ENCODE measurements at places on chromosomes 6 and 20.

GRCh38 chr6:130766239-130767144 is 60.7 kb upstream of the SMLR1 start:
- no peak for DNase-seq

DNA sequence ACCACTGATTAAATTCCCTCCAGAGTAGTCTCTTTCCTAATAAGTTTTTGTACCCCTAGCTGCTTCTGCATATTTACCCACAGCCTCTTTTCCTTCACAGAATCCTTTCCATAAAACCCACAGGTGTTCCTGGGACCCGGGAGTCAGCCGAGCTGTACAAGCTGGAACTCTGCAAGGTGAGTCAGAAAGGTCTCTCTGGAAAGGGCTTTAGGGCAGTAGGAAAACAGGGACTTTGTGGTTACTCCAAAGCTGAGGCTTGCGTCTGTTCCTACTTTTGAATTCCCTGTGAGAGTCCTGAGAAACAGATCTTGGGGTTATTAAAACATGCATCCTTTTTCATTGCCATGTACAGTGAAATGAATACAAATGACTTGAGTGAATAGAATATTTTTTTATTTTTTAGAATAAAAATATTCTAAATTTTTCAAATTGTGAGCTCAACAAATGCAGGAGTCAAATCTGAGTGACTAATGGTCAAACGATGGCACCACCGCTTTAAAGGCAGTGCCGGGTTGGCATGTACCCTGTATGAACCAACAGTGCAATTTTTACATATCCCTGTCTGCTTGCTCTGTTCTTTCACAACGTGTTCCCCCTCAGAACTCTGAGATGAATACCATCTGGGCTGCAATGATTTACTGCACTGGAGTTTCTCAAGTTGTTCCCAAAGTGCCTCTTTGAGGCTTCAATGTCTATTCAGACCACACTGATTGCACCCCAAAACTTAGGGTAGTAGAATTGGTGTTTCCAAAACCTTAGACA is 78.4 kb downstream of the GFRAL start:
- DNase-seq = no peak

- no peak for DNase-seq
Observed at GRCh38 chr20:16438100-16438499, 135.1 kb downstream of the KIF16B start.

GRCh38 chr20:45372646-45373352 is 5.3 kb downstream of the TP53TG5 start:
- no peak for DNase-seq

GRCh38 chr20:10761786-10762185 is 88.0 kb upstream of the JAG1 start:
- DNase-seq = no peak

GRCh38 chr6:829656-830055 is 136.7 kb upstream of the EXOC2 start:
- DNase-seq = no peak

- DNase-seq = no peak
Observed at GRCh38 chr6:53761036-53761435, 33.8 kb upstream of the LRRC1 start.

GRCh38 chr6:119610265-119610664 is 260.7 kb upstream of the MAN1A1 start:
- DNase-seq = no peak

DNA sequence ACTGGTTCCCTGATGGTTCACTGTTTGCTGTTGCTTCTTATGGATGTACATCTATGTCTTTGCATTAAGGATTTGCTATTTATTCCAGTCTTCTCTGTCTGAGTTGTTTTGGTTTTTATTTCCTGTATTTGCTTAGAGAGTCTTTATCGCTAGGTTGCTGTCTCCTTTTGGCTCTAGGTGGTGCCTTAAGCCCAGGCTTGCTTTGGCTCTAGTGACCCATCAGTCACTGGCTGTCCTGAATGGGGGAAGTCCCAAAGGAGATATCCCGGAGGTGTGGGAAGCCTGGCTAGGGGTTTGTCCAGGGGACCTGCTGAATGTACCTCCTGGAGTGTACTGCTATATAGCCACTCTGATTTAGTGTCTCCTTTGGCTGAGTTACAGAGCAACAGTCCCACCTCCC is 53.4 kb downstream of the MCHR2 start:
- no peak for DNase-seq

- no peak for DNase-seq
Observed at GRCh38 chr6:155648301-155648700, 192.7 kb upstream of the NOX3 start.

- no peak for DNase-seq
Observed at GRCh38 chr20:62998449-62998848, 8.3 kb downstream of the BHLHE23 start.

DNA sequence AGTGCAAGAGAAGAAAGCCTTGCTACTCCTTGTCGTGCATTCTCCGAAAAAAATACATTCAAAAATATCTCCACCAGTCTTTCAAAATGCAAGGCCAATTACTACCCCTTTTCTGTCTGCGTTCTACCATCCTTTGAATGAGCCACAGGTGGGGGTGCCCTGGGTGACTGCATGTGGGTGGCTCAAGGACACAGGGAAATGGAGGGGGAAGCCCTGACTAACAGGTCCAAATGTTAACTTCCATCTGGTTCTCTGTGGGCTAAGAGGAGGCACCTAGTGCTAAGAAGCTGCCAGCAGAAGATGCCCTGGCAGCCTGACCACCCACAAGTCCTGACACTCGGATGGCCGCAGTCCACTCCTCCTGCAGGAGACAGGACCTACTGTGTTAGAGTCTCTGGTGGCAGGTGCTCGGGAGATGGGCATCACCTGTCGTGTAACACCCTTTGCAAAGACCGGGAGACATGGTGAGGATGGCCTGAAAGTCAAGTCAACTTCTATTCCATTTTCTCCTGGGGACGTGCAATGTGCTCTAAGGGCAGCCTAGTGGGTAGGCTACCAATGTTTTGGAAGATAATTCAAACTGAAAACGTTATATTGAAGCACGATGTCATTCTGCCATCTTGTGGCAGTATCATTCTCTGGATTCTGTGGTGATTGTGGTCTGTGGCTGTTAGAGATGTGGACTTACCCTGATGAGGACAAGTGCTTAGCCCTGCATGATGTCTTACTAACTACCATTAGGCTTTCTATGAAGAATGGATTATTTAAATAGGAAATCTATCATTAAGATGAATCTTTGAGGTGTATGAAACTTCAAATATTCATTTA is 27.4 kb upstream of the IGF2R start:
- DNase-seq = no peak

- DNase-seq = no peak
Observed at GRCh38 chr6:73727114-73727513, 31.1 kb downstream of the CD109 start.

GRCh38 chr6:32288426-32288825 is 64.6 kb upstream of the NOTCH4 start:
- no peak for DNase-seq

- DNase-seq = no peak
Observed at GRCh38 chr6:136812174-136812573, 10.2 kb upstream of the PEX7 start.

- DNase-seq = no peak
Observed at GRCh38 chr6:36201612-36202011, 5.1 kb downstream of the BRPF3 start.

DNA sequence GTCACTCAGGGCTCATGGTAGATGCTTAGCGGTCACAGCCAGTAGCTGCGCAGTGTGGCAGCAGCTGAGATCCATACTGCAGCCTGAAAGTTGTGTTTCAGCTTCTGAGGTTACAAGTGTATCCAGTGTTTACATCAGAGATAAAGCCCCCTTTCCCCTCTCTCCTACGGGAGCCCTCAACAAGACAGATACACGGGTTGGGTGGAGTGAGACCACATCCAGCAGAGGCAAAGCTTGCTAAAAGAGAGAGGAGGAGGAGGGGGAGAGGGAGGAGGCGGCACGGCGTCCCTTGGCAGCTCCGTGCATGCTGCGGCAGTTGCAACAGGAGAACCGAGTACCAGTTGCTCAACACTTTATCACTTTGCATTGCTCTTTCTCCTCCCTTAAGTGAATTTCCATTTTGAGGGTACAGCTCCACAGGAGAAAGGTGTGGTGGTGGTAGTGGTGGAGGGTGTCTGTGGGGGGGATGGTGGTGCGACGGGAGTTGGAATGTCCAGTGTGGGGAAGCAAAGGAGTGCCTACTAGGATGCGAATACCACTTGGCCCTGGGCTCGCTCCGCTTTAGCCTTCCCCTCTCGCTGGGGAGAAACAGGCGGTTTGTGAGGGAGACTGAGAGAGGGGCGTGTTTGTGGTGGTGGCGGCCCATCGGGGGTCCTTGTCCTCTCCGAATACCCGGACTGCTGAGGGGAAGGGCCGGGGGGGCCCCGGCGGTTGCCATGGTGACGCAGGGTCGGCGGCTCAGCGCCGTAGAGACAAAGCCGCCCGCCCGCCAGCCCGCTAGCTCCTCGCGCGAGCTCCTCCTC is 405 bp upstream of the RNF182 start:
- DNase-seq = no peak

GRCh38 chr6:2622671-2623070 is 128.1 kb downstream of the MYLK4 start:
- no peak for DNase-seq

GRCh38 chr6:37619641-37620040 is 78.0 kb downstream of the MDGA1 start:
- no peak for DNase-seq

GRCh38 chr6:8194490-8194889 is 92.1 kb upstream of the EEF1E1 start:
- no peak for DNase-seq

- DNase-seq = no peak
Observed at GRCh38 chr20:14523090-14523489, 185.7 kb upstream of the FLRT3 start.

DNA sequence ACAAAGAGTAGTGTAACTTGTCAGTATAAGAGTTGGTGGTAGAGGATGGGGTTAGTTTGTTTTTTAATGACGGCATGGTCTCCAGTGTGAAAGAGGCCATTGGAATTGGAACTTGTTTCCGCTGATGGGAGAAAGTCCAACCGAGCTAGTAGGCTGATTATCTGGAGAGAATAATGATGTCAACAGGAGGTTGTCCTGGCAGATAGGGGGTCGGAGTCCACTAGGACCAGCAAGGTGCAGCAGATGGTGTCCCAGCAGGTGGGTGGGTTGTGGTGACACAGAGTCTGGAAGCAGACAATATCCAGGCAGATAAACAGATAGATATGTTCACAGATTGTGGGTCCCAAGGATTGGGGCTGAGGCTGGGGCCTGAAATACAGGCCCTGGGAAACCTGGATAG is 35.1 kb downstream of the PKIB start:
- DNase-seq = no peak

GRCh38 chr20:16575390-16576140 is 2.3 kb upstream of the KIF16B start:
- DNase-seq = no peak

DNA sequence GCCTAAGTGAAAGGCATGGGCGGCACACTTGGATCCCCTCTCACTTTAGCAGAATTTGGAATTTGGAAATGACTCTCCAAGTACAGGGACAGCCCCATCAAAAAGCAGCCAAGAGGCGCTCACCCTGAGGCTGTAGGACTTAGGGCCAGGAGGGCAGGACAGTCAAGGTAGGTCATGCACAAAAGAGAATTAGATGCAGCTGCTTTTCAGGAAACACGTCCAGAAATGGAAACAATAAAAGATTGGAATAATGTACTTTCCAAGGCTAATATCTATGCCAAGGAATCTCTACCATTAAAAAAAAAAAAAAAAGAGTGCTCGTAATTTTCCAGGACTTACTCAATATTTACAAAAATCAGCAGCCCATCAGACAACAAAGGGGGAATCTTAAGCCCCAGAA is 19.9 kb downstream of the PREP start:
- DNase-seq = no peak

- DNase-seq = no peak
Observed at GRCh38 chr20:3738111-3739053, 5.9 kb downstream of the HSPA12B start.

DNA sequence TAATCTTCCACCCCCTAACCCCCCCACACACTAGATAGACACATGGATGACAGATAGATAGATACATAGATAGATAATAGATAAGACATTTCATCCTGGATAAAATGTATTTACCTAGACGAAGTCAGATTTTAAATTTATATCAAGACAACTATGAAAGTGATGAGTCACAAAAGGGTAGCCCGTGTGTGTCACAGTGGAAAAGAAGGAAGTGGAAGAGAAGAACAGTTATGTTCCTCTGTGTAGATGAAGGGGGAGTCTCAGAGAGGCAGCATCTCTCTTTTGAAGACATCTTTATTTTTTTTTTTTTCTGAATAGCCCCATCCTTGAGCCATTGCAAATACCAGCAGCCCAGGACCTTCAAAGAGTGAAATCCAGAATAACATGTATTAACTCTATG is 121.7 kb upstream of the VGLL2 start:
- DNase-seq = no peak

DNA sequence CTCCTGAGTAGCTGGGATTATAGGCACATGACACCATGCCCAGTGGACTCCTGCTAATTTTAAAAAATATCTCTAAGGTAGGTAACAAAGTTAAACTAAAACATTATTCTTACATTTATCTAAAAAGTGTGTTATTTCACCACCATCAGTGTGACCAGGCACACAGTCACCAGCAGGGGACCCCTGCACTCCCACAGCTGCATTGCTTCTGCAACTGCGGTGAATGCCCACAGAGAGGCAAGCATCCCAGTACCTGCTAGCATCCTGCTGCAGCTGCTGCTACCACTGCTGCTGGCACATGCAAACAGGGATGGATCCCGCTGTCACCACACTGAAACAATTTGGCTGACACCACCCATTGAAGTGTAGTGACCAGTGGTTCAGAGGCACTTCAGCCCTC is 21.9 kb upstream of the EPB41L2 start:
- DNase-seq = no peak

- DNase-seq = no peak
Observed at GRCh38 chr6:6960571-6961251, 147.1 kb upstream of the RREB1 start.

- no peak for DNase-seq
Observed at GRCh38 chr6:22437665-22438064, 131.7 kb upstream of the HDGFL1 start.

DNA sequence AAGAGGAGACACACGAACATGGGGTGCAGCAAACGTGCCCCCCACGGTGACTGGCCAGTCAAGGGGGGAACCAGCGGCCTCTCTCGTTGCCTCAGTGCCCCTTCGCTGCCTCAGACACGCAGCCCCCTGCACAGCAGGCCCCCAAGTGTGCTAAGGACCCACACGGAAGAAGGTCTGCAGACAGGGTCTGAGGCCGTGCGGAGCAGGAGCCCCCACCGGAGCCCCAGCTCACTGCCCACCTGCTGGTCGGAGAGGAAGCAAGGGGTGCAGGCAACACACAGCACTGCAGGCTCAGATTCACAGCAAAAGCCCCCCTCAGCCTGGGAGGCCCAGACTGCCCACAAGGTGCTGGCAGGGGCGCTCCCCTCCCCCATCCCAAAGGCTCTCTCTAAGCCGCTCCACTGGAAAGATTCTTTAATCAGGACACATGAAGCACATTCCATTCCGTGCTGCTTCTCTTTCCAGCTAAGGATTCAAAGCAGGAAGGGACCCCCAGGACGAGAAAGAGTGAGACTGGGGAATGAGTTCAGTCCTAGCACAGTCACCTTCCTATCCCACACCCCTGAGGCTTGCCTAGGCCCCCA is 105.1 kb downstream of the SLC23A2 start:
- DNase-seq = no peak

GRCh38 chr20:6644813-6645628 is 122.5 kb upstream of the BMP2 start:
- DNase-seq = no peak
